ENCODE measurements at places on chromosomes 11 and 22.

DNA sequence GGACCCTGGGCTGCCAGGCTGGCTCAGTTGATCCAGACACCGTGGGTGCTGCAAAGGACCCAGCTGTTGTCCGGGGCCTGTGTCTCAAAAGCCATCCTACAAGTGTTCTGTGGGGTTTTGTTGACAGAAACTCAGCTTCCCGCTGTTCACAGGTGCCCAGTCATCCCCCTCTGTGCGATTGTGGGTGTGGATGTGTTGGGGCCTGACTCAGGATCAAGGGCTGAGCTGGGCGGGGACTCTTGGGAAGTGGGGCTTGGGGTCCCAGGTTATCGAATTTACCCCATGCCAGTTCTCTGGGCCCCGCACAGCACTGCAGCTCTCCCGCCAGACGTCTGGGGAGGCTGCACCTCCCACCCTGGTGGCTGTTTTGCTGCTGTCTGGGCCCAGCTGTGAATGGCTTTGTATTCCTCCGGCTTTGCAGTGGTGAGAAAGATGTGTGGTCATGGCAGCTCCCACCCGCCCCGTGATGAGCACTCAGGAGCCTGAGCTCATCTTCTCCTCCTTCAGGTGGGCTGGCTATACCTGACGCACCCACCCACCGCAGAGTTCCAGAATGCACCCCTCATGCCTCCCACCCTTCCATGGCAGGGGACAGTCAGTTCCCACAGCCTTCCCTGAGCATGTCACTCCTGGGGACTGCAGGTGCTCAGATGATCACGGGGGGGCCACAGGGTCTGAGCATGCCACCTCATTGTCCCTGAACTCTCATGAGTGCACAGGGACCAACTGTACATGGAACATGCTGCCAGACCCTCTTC lies 3.6 kb upstream of the AP2A2 start:
- no peak for DNase-seq

DNA sequence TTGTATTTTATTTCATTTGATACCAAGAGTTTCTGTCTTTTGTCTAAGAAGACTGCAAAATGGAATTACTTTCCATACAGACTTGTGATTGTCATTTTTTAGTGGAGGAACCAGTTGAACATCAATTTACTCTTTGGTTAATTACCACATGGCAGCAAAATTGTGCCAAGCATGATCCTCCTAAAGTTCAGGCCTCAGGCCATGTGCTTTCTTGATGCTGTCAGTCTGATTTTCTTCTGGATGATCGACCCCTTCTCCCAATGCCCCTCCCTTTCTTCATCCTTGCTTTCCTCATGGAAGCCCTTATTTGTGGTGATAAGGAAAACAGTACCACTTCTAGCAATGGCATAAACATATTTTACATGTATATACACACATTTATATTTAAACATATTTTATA lies 76.2 kb downstream of the SVIP start:
- DNase-seq: no peak

- DNase-seq: no peak
These were observed 80.1 kb downstream of the INSC start for GRCh38 chr11:15194671-15195415.

DNA sequence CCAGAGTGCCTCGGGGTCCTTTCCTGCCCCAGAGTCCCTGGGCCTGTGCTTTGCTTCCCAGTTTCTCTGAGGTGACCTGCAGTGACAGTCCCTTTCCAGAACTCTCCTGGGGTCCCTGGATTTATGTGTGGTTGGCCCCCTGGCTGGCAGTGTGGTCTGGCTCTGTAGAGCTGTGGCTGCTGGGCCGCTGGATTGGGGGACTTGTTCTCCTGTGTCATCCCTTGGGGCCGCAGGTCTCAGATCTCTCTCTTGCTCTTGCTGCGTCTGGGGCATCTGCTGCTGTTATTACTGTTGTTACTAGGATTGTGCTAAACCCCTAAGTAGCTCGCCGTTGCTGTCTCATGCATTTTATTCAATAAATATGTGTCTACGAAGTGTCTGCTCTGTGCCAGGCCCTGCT lies 31.9 kb downstream of the FAM83F start:
- no peak for DNase-seq

DNA sequence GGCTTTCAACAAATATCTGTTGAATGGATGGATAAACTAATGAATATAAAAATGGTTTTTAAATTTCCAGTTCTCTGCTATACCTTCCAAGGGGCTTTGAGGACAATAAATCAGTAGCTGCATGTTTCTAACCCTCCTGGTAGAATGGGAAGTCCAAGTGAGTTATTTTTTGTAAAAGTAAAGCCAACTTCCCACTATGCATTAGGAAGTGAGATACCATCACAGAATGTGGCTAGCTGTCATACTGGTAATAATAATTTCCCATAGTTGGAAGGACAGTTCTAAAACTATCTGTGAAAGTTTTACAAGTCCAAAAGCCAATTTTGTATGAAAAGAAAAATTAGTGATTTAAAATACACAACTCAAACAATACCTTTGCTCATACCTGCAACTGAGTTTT lies 50.0 kb downstream of the TMEM123 start:
- DNase-seq: no peak

GRCh38 chr11:17786824-17787525 lies 52.4 kb downstream of the KCNC1 start:
- DNase-seq: peak; percentile 67

GRCh38 chr11:61632096-61632495 lies 48.1 kb upstream of the DAGLA start:
- DNase-seq: no peak

GRCh38 chr11:9386901-9387300 lies 2.4 kb downstream of the IPO7 start:
- DNase-seq: no peak

GRCh38 chr11:118310271-118310670 lies 5.7 kb downstream of the CD3E start:
- no peak for DNase-seq

- DNase-seq: no peak
These were observed 4.6 kb upstream of the PGGHG start for GRCh38 chr11:284105-285020.

GRCh38 chr22:44423556-44424358 lies 74.3 kb downstream of the RTL6 start:
- DNase-seq: no peak

DNA sequence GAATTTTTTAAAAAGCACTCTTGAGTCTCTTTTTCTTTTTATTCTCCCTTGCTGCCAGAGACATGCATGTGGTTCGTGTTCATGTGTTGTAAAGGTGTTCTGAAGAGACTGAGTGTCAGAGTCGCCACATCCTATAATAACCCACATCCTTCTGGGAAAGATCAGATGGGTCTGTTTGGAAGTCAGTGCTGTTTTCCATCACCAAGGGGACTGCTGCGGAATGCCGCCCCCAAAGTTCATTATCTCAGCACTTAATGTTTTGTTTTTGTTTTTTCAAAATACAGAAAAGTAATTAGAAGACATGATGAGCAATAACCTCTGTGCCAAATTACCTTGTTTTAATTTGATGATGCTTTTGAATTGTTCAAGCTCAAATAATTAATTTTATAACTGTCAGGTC lies 56.9 kb upstream of the EIF3M start:
- no peak for DNase-seq

- DNase-seq: no peak
These were observed 55.2 kb downstream of the ST3GAL4 start for GRCh38 chr11:126410649-126411048.

GRCh38 chr11:92776676-92777075 lies 192.8 kb upstream of the MTNR1B start:
- no peak for DNase-seq

GRCh38 chr11:126101251-126101929 lies 38.7 kb upstream of the CDON start:
- no peak for DNase-seq

DNA sequence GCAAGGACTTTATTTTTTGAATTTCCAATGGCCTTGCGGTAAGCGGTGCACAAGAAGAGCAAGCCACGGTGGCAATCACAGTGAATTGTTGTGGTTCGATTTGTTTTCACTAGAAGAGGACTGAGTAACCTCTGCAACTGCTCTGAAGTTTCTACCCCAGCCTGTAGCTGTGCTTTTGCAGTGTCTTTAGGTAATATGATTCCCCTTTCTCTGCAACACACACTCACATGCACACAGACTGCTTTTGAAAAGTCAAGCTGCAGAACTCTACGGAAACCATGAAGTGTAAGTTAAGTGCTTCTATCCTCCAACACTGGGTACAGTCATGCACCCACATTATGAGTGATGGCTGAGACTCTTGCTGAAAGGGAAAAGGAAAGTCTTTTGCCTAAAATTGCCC lies 38.4 kb downstream of the CD44 start:
- no peak for DNase-seq

DNA sequence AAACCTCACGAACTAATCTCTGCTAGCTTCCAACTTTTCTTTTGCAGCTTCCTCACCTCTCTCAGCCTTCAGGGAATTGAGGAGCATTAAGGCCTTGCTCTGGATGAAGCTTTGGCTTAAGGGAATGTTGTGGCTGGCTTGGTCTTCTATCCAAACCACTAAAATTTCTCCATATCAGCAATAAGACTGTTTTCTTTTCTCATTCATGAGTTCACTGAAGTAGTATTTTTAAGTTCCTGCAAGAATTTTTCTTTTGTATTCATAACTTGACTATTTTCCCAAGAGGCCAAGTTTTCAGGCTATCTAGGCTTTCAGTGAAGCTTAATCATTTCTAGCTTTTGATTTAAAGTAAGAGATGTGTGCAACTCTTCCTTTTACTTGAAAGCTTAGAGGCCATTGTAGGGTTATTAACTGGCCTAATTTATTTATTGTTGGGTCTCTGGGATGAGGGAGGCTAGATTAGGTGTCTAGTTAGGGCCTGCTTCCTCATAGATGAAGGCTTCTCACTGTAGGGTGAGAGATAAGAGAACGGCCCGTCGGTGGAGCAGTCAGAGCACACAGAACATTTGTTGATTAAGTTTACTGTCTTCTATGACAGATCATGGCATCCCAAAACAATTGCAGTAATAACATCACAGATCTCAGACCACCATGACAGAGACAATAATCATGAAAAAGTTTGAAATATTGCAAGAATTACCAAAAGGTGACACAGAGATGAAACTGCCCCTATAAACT lies 33.2 kb downstream of the CSF2RB start:
- DNase-seq: no peak

DNA sequence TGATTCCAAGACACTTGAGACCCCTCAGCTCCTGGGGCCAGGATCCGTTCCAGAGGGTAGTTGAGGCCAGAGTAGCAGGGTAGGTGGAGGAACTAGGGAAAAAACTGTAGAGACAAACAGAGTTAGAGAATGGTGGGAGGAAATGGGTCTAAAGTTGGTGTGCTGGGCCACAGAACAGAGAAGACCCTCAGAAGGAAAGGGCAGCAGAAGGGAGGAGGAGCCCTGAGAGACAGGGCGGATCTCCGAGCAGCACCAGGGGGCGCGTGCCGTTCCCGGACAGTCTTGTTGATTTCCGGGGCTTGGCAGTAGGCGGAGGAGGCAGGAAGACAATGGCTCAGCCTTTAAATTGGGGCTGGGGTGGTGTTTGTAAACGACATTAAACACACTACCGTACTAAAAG lies 2.4 kb upstream of the CECR2 start:
- DNase-seq: no peak

DNA sequence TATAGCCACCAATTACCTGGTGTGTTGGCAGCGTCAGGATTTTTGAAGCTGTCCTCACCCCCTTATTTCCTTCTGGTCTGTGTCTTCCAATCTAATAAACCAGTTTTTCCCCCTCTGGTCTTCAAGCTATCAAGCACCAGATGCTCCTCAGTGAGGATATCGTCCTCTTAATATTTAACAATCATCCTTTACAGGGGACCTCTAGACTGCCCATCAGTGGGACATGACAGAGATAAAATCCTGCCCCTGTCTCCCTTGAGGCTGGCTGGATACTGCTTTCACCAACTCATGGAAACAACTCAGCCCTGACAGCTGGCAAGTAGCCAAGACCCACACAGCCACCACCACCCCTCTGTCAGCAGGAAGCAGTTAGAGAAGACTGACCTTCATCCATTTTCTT lies 421.0 kb upstream of the API5 start:
- no peak for DNase-seq

DNA sequence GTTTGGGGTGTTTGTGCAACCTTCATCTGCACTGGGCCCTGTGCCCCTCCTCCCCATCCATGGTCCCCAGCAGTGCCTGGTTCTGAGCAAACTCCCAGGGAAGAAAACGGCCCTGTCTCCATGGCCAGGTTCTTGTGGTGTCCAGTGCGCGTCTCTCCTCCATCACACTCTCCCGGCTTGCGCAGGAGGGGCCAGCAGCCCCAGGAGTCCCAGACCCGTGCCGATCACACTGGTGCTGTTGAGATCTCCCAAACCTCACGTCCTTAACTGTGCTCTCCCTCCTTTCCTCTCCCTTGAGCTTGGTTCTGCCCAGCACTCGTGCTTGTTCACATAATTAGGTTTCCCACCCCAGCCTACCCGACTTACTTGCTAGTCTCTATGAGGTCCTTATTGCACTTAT lies 10.9 kb upstream of the GRK2 start:
- no peak for DNase-seq

DNA sequence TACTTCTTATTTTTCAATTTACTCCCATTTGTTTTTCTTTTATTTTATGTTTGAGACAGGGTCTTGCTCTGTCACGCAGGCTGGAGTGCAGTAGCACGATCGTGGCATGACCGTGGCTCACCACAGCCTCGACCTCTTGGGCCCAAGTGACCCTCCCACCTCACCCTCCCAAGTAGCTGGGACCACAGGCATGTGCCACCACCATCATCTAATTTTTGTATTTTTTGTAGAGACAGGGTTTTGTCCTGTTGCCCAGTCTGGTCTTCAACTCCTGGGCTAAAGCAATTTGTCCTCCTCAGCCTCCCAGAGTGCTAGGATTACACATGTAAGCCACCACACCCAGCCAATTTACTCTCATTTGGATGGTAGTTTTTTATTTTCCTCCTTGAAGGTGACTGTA lies 679.3 kb upstream of the CCDC179 start:
- no peak for DNase-seq

- no peak for DNase-seq
These were observed at the start of gene DGCR6 for GRCh38 chr22:18905540-18906409. DGCR6 (plus strand) TSS chr22:18906320; CDS start chr22:18906375, 55 bp downstream.

DNA sequence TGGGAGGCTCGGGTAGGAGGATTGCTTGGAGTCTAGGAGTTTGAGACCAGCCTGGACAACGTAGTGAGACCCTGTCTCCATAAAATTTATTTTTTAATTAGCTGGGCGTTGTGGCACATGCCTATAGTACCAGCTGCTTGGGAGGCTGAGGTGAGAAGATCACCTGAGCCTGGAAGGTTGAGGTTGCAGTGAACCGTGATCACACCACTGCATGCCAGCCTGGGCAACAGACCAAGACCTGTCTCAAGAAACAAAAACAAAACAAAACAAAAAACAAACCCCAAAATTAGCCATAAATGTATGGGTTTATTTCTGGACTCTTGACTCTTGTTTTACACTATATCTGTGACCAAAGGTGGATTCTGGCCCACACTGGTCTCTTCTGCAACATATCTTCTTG lies 41.6 kb downstream of the EIF3F start:
- DNase-seq: no peak

All from non-pigmented ciliary epithelial cell (primary cell).